ENCODE measurements at places on chromosomes 16 and 17.
A peak's percentile ranks its signal among the peaks of the same experiment; 100 is the strongest.

GRCh38 chr16:85303354-85303883 is 191.1 kb upstream of the CIBAR2 start:
- peak; percentile 83 for DNase-seq

DNA sequence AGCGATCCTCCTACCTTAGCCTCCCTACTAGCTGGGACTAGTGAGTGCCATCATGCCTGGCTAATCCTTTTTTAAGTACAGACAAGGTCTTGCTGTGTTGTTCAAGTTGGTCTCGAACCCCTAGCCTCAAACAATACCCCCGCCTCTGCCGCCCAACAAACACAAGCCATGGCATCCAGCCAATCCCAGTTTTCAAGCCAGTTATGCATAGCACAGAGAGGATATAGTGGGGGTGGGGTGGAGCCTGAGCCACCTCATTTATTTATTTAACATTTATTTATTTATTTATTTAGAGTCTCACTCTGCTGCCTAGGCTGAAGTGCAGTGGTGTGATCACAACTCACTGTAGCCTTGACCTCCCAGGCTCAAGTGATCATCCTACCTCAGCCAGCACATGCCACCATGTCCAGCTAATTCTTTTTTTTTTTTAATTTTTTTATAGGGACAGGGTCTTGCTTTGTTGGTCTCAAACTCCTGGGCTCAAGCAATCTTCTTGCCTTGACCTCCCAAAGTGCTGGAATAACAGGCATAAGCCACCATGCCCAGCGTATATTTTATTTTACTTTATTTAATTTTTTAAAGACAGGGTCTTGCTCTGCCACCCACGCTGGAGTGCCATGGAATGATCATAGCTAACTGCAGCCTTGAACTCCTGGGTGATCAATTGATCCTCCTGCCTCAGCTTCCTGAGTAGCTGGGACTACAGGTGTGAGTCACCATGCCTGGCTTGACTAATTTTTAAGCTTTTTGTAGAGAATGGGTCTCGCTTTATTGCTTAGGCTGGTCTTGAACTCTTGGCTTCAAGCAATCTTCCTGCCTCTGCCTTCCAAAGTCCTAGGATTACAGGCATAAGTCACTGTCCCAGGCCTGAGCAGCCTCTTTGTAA is 26.2 kb upstream of the KLHL11 start:
- DNase-seq, result no peak

- DNase-seq, result no peak
Observed at GRCh38 chr17:20920095-20920814, 122.6 kb downstream of the USP22 start.

- DNase-seq, result no peak
Observed at GRCh38 chr17:41171886-41172285, 3.9 kb upstream of the KRTAP4-3 start.

DNA sequence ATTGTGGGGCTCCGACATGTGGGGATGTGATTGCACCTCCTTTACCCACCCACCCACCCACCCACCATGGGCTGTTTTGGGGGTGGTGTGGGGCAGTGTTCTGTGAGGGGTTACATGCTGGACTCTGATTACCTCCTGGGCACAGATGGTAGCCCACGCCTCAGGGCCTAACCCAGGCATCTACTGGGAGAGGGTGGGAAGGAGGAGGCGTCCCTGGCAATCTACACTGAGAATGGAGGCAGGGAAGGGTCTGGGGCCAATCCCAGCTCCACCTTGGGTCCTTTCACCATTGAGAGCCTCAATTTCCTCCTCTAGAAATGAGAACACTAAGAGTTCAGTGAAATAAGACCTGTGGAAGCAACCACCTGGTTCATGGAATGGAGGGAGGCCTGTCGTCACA is 11.7 kb upstream of the DOK4 start:
- DNase-seq, result no peak

DNA sequence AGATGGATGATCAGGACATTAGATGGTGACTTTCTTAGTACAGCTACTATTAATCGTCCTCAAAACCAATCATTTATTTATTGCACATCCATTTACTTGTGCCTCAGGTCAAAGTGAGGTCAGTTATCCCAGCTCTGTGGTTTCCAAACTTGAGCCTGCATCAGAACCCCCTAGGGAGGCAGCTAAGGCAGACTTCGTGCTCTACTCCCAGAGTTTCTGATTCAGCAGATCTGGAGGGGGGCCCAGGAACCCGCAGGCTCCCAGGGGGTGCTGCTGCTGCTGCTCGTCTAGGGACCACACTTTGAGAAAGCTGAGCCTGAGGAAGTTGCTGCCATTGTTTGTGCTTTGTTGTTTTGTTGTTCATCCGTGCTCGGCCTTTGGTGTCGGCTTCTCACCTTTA is 44.0 kb upstream of the CLEC18B start:
- no peak for DNase-seq

DNA sequence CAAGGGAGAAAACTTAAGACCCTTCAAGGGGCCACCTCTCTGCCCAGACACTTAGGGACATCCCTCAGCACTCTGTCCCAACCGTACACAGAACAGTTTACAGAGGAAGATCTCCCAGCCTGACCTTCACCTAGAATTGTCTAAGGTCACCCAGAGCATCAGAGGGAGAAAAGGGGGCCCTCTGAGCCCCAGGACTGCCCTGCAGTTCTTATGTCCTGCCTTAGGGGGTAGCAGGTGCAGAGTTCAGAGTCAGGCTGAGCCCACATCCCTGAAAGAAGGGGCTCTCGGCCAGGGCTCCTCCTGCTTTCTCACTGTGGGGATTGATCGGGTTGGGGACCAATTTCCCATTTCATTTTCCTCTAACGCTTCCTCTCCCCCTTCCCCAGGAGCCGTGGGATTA is 15.4 kb downstream of the CA4 start:
- DNase-seq, result no peak

Data from stimulated activated naive CD8-positive, alpha-beta T cell treated with anti-CD3 and anti-CD28 coated beads, Interleukin-15, amount 100 ng/mL, for 72 hours (primary cell).